Stomach (tissue), 19 donors: ENCODE measurements at places on chromosomes 4 and X.
A peak's percentile ranks its signal among the peaks of the same experiment; 100 is the strongest.

GRCh38 chr4:148730766-148731165, 288.6 kb upstream of the NR3C2 start:
- no peak for DNase-seq

DNA sequence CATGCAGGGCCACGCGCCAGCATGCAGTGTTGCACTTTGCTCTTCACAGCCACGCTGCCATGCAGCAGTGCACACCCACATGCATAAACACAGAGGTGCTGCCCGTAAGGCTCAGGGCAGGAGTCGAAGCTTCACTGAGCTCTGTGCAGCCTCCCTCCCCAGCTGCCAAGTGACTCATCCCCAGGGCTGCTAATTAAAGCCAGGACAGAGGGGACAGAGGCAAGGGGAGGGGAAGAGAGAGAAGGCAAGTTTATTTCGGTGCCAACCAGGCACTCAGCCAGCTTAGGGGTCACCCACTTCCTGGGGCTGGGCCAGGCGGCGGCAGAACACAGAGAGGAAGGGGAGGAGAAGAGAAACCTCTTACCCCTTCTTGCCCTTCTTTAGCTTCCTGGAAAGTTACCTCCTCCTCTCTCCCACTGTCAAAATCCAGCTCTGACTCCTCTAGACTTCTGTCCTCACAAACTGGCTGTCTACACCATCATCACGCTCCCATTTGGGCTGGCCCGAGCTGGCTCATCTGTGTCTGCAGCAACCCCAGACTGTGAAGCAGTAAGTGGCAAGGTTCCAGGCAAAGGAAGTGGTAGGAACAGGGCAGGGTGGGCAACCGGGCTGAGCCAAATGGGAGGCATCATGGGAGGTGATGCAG, 6.2 kb upstream of the IQSEC2 start:
- peak; percentile 43 for DNase-seq

GRCh38 chr4:20532116-20532790, 168.0 kb upstream of the PACRGL start:
- DNase-seq = no peak

DNA sequence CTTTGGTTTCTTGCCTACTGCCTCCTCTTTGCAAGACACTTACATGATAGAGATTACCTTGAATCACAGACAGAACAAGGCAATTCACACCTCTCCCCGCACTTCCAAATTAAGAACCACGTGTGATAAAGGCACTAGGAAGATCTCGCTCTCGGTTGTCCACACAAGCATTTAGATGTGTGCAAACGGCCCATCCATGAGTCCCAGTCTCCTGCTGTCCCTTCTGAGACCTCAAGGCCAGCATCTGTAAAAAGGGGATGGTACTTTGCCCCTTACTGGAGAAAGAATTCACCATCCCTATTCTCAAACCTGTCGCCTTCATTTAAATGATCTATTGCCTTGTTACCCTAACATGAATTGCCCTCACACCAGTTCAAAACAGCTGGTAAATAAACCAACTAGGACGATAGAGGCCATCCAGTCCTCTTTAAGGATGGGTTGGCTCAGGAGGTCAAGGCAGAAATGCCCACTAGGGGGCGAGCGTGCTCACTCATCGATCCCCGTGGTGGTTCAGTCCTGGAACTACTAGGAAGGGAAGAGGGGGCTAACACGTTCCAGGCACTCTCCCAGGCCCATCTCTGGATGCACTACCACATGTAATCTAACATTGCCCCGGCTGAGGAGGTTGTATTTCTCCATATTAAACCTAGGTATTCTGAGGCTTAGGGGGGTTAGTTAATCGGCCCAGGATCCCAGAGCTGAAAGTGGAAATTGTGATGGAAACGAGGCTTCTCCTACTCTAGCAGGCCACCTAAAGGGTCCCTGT, 95.8 kb downstream of the DHX15 start:
- DNase-seq = peak; percentile 87

DNA sequence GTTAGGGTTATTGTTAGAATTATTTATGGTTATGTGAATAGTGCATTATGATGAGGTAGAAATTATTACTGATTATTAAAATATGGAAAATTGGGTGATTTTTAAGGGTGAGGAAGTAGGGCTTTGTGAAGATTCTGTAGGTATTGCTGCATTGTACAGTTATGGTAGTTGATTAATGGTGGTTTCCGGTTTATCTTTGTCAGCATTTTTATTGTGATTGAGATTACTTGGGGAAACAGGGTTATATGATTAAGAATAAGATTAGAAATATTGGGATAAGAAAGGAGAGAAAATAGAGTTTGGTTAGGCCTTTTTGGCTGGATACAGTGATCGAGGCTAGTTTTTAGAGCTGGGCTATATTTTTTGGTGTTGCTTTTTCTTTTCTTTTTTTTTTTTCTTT, 8.6 kb upstream of the IGBP1 start:
- no peak for DNase-seq

GRCh38 chrX:31423609-31424189, 351.9 kb upstream of the FTHL17 start:
- DNase-seq = peak; percentile 35

DNA sequence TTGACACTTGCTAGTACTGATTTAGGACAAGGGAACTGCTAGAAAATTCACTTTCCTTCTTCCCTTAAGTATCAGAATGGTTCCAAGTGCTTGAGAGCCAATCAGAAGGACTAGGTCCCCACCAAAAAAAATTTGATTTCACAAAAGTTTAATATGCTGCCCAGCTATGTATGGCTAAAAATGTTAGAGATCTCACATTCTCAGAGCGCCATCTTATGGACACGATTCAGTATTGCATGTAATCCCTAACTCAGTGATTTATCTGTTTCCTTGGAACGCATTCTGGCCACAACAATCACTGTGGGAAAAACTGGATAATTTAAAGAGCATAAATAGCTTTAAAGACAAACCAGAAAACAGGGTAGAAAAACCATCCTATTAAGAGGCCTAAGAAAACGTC, 255.1 kb upstream of the GPC4 start:
- no peak for DNase-seq

DNA sequence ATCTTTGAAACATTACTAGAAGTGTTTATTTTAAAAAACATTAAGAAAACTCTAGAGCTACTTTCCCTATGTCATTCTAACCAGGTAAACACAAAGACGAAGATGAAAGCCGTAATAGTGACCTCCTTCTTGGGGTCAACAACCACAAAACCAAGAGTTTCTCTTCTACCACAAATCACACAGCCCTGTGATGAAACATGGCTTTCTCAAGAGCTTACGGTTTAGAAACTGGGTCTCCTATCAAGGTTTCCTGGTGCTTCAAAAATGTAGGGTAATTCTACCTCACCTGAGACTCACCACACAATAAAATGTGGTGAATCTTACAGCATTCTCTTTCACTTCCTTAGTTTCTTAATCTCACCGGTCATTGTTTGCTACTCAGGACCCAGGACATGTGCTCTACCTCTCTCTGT, 50.9 kb downstream of the CORIN start:
- no peak for DNase-seq

GRCh38 chr4:98613453-98614075, 44.8 kb downstream of the TSPAN5 start:
- no peak for DNase-seq

DNA sequence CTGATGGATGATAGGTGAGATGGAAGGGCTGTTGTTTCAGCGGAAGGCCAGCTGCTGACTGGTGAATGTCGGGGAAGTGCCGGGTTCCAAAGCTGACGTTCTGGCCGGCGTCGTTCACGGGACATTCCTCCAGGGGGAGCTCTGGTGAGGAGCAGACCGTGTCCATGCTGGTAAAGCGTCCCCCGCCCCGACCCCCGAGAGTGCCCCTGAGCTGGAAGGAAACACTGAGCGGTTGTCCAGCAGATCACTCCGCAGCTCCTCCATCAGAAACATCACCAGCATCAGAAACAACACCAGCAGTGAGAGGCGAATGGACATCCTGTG, 18.6 kb upstream of the ADRA2C start:
- DNase-seq = no peak

DNA sequence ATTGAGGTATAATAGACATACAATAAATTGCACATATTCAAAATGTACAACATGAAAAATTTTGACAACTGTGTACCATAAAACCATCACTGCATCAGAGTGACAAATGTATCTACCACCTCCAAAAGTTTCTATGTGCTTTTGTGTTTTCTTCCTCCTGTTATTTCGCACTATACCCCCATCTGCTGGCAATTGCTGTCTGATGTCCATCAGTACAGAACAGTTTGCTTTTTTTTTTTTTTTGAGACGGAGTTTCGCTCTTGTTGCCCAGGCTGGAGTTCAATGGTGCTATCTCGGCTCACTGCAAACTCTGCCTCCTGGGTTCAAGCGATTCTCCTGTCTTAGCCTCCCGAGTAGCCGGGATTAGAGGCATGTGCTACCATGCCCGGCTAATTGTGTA, 154.3 kb upstream of the GIMD1 start:
- no peak for DNase-seq

DNA sequence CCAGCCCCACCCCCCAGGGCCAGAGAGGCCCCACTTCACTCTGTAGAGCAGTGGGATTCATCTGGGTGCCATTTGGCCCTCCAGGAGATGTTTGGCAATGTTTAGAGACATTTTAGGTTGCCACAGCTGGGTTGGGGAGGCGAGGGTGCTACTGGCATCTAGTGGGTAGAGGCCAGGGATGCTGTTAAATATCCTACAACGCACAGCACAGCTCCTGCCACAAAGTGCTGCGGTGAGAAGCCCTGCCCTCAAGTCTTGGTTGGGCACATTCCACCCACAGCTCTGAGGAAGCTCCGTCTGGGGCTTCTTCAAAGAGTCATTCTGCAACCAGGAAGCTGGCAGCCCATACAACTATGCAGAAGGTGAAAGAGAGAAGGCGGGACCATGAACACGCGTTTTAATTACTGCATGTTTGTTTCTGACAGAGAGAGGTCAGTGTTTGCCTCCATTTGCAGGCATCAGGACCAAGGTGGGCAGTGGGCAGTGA, 48.1 kb upstream of the FAM9C start:
- DNase-seq = peak; percentile 48

- DNase-seq = no peak
Observed at GRCh38 chrX:46447384-46447783, 97.8 kb downstream of the ZNF674 start.

- DNase-seq = no peak
Observed at GRCh38 chr4:122692641-122693520, 39.6 kb upstream of the BBS12 start.

- DNase-seq = peak; percentile 48
Observed at GRCh38 chr4:159016593-159017024, 86.3 kb upstream of the RAPGEF2 start.

DNA sequence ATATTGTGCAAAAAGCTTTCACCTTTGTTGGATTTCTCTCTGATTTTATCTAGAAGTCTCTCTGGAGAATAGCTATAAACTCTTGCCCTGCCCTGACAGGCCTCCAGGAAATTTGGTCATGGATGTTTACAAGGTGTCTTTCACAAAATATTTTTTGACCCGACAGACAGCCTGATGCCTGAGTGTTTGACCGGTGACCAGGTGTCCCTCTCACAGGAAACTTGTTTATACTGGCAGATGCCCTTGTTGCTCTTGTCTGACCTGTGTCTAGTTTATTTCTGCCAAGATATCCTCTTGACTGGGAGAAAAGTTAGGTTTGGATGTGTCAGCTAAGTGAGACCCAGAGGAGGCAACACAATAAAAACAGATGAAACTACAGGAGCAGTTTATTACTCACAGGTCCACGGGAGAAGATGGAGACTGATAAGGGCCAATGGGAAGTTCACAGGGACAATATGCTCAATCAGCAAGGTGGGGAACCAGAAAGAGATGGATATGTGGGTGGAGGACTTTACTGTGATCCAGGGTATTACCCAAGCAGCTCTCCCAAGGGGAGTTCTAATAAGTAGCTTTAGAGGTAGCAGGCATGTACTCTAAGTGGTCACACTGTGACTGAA, 243.3 kb downstream of the ARAP2 start:
- DNase-seq = no peak

- DNase-seq = no peak
Observed at GRCh38 chr4:102492531-102493241, 8.5 kb upstream of the NFKB1 start.

DNA sequence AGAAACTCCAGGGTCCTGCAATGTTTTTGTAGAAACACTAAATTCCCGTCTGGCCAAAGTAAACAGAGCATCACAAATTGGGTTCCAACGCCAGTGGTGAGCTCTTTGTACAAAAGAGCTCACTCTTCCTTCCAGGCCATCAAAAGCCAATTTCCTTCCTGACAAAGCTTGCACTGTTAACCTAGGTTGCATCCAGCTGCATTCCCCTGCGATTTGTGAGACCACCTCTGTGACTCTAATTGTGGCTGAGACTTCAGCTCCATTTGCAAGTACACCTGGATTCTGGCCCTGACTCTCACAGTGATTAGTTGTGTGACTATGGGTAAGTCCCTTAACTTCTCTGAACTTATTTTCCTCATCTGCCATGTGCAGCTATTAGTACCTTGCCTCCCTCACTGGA, 212.5 kb upstream of the CXorf66 start:
- DNase-seq = no peak

DNA sequence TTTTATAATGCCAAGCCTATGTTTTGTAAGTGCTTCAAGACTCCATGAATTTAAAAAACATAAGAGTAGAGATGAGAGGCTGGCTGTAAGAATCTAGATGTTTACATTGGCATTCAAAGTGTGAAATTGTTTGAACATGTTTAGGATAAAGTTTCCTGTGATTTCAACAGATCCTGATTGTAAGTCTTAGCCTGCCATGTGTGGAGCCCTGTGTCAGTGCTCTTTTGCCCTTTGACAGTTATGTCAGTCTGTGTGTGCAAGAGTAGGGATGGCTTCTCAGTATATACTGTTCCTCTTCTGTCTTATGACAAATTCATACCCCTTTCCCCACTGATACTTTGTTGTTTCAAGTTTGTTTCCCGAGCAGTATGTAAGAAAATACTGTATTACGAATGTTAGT, 68.2 kb downstream of the USP9X start:
- DNase-seq = no peak

DNA sequence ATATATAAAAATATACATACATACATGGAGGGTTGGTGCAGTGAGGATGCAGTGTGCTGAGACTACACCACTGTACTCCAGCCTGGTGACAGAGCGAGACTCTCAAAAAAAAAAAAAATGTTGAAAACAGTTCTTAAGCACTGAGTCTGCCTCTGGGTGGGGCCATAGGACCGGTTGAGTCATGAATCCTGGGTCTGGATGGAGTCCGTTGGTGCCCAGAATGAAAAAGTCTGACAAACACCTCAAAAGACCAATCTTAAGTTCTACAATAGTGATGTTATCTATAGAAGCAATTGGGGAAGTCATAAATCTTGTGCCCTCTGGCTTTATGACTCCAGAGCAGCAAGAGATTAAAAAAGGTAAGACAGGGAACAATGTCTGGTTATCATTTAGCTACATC, 70.4 kb downstream of the FGFBP1 start:
- DNase-seq = no peak

GRCh38 chr4:118289794-118290193, 63.0 kb downstream of the PRSS12 start:
- DNase-seq = no peak

DNA sequence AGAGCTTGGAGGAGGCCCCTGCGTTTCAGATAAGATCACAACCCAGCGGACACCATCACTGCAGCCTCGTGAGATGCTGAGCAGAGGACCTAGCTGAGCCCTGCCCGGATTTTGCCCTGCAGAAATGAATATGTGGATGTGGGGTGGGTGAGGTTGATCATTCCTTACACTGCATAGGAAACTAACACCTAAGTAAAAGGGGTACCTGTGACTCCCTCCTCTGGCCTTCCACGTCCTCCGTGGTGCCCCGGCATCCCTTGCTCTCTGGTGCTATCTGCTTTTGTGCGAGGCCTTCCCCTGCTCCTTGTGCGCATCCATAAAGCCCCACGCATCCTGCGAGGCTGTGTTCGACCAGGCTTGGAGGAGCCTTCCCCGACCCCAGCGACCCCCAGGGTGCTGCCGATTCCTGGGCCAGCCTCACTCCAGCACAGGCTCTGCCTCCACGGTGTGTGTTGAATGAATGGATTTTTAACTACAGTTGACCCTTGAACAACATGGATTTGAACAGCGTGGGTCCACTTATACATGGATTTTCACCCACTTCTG, 25.6 kb upstream of the GPR78 start:
- no peak for DNase-seq
